ENCODE measurements at places on chromosomes 3 and 15.

GRCh38 chr3:99984139-99984538 is 130.2 kb downstream of the FILIP1L start:
- DNase-seq, result no peak

DNA sequence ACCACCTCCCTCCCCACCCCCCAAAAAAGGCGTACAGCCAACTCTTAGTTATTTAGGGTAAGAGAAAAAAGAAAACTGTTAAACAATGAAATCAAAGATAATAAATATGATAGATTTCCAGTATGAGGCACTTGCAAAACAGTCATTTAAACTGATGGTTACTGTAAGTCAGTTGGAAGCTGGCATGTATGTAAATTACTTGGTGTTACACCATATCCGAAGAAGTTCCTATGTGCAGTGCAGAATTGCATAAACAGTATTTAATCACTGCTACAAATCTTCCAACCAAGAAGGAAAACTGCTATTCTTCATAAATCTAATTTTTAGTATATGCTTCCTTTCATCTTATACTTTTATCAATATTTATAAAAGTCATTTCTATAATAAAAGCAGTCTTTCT is 62.0 kb downstream of the LEO1 start:
- no peak for DNase-seq

DNA sequence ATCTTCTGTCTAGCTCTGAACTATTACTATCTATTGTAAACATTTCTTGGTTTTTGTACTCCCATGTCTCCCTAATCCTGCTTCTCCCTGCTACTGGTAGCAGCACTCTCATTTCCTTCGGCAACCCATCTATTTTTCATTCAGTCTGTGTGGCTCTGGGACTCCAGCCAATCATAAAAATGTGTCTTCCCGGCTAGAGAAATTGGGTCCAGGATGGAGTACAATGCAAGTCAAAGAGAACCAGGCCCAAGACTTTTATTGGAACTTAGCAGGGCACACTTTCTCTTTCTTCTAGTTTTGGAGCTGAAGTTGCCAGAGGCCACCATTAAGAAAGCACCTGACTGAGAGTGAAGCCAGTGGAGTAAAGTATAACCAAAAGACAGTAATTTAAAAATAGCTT is 22.8 kb upstream of the ARHGEF26 start:
- DNase-seq, result no peak

DNA sequence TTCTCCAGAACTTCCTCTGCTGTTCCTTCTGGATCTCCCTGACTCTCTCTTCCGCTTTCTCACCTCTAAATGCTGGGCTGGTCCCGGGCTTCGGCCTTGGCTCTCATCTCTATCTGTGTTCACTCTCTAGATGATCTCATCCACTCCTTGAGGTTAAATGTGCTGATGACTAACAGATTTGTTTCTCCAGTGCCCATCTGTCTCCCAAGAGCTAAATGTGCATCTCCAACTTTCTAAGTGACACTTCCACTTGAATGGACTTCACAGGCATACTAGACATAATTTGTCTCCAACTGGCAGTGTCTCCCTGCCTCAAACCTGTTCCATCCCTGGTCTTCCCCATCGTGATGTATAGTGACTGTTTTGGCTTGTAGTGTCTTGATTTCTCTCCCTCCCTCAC is 95.3 kb downstream of the ITPR1 start:
- DNase-seq, result peak; percentile 57

- no peak for DNase-seq
Measured at GRCh38 chr3:122789585-122790273, 3.9 kb downstream of the HSPBAP1 start.

- DNase-seq, result no peak
Measured at GRCh38 chr3:178202194-178202593, 334.0 kb upstream of the KCNMB2 start.

DNA sequence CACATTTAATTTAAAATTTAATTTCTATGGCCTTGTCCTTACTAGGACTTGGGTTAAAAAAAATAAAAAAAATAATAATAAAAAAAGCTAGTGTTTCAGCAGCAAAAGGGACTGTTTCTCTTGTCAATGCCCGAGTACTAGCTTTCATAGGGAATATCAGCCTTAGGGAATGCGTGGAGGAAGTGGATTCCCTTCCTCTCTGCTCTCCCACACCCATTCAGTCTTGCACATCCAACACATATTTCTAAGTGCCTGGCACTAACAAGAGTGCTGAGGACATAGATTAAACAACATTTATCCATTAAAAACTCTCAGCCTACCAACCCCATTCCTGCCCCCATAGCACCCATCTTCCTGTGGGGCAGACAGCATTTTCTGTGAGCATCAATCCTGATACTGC is 6.2 kb downstream of the ZNF385D start:
- no peak for DNase-seq

DNA sequence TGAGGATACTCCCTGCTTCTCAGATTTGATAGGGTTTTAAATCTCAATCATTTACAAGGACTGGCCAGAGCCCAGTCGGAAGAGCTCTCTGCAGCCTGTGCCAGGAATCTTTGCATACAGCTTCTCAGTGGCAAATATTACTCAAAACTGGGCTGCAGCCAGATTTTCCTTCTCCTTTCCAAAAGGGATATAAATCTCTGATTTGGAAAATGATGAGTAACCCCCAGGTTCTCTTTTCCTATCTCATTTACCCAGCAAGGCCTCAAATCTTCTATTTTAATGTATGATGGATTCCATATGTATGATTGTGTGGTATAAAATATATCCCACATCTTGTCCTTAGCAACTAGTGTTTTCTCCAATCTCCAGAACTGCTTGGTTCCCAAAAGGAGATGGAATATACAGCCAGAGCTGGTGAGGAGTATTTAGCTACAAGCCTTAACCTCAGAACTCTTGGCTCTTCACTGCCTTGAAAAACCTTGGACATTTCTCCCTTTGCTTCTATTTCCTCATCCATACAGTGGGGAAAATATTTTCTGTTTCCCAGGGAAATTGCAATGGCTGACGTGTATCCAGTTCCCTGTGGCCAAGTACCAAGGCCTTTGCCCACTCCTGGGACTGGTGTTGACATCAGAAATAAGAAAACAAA is 114.4 kb downstream of the ATG7 start:
- no peak for DNase-seq

DNA sequence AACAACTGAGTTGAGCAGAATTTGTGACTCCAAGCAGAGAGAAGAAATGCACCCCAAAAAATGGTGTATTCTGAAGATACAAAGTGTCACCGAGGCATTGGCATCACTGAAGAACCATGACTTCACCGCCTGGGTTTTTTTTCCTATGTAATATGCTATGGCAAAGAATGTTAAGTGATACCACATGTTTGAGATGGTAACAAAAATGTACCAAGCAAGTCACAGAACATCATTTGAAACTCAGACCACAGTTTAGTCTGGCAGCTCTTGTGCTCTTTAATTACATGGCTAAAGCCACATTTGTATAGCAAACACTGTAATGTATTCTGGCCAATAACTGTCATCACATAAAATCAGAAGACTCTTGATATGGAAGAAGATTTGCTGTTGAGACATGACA is 323.5 kb downstream of the ULK4 start:
- no peak for DNase-seq

DNA sequence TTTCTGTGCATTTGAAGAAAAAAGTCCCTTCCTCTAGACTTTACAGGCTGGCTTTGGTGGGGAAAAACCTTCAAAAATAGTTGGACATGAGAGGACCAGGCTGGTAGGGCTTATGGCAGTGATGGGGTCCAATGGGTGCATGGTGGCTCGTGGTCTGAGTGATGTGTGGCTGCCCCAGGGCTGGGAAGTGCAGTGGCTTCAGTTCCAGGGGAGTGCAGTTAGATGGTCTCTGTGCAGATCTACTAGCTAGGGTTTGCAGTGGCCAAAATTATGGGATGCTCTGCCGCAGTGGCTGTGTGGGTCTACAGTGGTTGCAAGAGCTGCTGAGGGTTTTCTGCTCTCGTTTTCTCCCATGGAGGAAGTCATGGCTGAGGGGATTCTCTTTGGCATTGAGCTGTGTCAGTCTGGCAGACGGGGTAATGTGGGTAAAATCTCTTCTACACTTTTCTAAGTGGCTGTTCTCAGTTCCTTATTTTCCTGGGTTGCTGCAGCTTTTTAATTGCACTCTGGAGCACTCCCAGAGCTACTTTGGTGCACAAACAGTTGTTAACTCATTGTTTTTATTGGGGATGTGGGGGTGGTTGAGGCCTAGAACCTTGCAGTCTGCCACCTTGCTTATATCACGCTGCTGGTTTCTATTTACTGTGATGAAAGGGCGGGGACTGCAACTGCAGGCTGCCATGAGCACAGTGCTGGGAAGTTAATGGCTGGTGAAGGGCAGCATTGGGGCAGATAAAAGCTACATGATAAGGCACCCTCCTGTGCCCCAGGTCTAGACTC is 1324.6 kb downstream of the NSUN3 start:
- DNase-seq, result no peak

DNA sequence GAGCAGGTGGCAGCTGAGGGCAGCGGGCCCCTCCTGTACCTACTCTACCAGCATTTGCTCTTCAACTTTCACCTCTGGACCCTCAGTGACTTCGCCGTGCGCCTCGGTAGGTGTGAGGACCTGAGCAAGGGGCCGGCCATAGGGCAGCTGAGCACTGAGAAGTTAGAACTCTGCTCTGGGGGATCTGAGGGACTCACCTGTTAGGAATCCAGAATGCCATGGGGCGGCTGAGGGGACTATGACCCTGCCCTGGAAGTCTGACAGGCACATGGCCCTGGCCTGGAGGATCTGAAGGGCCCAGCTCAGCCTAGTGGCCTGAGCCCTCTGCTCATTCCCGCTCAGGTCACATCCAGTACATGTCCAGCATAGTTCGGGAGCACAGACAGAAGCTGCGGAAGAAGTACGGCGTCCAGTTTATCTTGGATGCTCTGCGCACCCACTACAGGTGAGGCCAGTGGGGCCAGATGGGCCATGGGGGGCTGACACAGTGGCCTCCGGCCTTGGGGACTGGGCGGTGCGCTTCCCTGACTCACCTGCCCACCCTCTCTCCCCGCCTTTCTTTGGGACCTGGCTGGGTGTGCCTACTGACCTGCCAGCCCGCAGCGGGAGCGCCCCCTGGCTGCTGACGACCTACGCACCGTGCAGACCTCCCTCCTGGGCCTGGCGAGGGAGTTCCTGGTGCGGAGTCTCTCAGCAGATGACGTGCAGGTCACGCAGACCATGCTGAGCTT is 18.8 kb downstream of the NBEAL2 start:
- DNase-seq, result peak; percentile 60

GRCh38 chr3:125126323-125126722 is 70.5 kb upstream of the HEG1 start:
- peak; percentile 26 for DNase-seq
